ENCODE measurements at places on chromosomes 1 and 21.

GRCh38 chr1:17419626-17420328, 19.7 kb downstream of the RCC2 start:
- DNase-seq = peak; percentile 68

GRCh38 chr1:86748622-86749373, 44.4 kb downstream of the SH3GLB1 start:
- DNase-seq = no peak

DNA sequence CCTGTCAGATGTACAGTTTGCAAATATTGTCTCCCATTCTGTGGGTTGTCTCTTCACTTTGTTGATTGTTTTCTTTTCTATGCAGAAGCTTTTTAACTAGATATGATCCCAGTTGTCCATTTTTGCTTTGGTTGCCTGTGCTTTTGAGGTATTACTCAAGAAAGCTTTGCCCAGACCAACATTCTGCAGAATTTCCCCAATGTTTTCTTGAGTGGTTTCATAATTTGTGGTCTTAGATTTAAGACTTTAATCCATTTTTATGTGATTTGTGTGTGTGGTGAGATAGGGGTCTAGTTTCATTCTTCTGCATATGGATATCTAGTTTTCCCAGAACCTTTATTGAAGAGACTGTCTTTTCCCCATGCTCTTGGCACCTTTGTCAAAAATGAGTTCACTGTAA, 116.9 kb downstream of the DUSP10 start:
- no peak for DNase-seq

DNA sequence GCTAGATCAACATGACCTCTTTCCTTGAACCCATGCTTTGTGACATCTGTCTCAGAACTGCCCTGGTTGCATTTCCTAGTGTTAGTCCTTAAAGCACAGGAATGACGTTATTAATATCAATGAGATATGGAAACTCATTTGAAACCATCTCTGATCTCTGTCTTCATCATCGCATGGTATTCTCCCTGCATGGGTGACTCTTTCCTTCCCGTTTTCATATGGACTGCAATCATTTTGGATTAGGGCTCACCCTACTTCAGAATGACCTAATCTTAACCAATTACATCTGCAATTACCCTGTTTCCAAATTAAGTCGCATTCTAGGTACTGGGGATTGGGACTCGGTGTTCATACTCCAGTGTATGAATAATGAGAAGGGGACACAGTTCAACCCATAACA, 41.7 kb upstream of the DISC1 start:
- DNase-seq = no peak

DNA sequence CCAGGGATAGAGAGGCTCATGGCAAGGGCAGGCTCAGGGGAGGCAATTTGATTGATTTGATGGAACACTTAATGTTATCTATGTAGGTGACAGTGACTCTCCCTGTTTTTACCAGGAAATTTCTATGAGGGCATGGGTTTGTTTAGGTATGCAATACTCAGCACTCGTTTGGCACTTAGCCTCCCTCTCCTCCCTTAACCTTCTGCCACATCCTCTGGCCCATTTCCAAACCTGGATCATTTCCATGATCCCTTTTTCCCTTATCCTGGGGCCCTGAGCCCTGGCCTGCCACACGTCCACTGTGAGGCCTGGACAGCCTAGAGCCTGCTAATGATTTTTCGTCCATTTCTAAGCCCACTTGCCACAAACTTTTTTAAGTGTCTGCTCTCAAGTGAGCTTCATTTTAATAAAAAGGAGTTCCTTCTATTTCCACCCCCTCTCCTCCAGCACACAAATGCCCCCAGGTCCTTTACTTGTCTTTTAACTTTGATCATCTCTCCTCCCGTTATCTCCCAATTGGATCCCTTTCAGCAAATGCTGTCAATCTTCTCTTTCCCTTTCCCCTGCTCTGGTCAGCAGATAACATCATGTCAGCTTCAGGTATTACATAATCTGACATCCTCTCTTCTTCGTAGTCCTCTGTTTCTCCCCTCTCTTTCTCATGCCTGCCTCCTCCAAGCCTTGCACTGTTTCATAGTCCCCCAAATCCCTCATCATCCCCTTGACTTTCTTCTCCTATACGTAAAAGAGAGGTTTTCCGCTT, 37.8 kb upstream of the GADD45A start:
- no peak for DNase-seq

DNA sequence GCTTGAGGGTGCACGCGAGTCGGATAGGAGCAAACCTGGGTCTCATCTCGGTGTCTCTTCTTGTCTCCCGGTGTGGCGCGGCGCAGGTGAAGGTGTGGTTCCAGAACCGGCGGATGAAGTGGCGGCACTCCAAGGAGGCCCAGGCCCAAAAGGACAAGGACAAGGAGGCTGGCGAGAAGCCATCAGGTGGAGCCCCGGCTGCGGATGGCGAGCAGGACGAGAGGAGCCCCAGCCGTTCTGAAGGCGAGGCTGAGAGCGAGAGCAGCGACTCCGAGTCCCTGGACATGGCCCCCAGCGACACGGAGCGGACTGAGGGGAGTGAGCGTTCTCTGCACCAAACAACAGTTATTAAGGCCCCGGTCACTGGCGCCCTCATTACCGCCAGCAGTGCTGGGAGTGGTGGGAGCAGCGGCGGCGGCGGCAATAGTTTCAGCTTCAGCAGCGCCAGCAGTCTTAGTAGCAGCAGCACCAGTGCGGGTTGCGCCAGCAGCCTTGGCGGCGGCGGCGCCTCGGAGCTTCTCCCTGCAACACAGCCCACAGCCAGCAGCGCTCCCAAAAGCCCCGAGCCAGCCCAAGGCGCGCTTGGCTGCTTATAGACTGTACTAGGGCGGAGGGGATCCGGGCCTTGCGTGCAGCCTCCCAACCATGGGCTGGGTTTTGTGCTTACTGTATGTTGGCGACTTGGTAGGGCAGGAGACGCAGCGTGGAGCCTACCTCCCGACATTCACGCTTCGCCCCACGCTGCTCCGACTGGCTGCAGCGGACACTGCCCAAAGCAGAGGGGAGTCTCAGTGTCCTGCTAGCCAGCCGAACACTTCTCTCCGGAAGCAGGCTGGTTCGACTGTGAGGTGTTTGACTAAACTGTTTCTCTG, 5.1 kb downstream of the HLX start:
- DNase-seq = no peak

DNA sequence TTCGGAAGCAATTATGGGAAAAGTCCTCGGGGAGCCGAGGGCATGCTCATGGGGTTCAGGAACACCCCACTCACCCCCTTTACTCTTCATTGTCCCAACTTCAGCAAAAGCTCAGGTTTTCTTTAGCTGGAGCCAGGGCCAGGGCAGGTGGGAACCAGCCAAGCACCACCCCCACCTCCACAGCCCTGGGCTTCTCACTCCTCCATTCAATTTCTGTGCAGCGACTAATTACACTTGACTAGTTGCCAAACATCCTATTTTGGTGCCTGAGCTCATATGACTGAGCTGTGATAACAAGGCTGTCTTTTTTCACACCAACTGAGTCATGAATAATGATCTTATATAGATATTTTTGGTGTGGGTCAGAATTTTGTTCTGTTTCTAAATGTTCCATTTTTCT, 257.2 kb upstream of the AJAP1 start:
- no peak for DNase-seq

DNA sequence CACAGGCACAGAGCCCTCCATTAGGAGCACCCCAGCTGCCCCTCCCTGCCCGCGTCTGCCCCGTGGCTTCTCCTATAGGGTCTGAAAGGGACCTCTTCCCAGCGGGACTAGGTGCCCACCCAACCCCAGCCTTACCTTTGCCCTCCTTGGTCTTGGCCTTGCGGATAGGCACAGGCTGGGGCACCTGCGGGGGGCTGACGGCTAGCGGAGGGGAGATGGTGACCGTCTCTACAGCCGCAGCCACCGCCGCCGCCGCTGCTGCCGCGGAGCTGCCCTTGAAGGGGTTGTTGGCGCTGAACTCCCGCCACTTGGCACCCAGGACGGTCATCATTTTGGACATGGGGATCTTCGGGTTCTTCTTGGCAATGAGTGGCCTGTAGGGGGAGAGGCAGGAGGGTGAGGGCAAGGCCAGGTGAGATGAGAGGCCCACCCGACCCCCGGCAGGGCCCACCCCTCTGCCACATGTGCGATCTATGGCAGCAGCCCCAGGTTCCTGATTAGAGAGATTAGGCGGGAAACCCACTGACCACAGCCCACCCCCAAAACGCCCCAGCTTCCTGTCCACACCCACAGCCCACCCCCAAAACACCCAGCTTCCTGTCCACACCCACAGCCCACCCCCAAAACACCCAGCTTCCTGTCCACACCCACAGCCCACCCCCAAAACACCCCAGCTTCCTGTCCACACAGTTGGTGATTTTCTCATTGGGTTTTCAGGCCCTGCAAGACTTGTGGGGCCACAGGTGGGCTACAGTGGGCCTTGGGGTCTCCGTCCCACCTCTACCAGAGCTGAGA, 25.4 kb downstream of the CHD5 start:
- no peak for DNase-seq

All from CD4-positive, alpha-beta T cell treated with Interleukin-21 for 1 hour (primary cell).